Naive thymus-derived CD8-positive, alpha-beta T cell (primary cell): ENCODE measurements at places on chromosomes 16 and 17. TPM values are rescaled to one million over a fixed set of nuclear protein-coding genes. Genes with fewer than 3 reads are reported as not detected.

Gene PRKCB
- polyA plus RNA-seq: 57.2 TPM

Gene GJC1
- not detected for polyA plus RNA-seq

Gene RSKR
- 0.11 TPM for polyA plus RNA-seq

Gene FGF11
- polyA plus RNA-seq: 0.22 TPM

Gene DNASE1L2
- not detected for polyA plus RNA-seq

Gene CDR2L
- polyA plus RNA-seq: not detected

Gene MYO15A
- polyA plus RNA-seq: 0.13 TPM

Gene NHLRC4
- 1.5 TPM for polyA plus RNA-seq

Gene TAC4
- polyA plus RNA-seq: not detected

GRCh38 chr16:30490210-30490609 is 17.7 kb downstream of the ITGAL start:
- no peak for DNase-seq

DNA sequence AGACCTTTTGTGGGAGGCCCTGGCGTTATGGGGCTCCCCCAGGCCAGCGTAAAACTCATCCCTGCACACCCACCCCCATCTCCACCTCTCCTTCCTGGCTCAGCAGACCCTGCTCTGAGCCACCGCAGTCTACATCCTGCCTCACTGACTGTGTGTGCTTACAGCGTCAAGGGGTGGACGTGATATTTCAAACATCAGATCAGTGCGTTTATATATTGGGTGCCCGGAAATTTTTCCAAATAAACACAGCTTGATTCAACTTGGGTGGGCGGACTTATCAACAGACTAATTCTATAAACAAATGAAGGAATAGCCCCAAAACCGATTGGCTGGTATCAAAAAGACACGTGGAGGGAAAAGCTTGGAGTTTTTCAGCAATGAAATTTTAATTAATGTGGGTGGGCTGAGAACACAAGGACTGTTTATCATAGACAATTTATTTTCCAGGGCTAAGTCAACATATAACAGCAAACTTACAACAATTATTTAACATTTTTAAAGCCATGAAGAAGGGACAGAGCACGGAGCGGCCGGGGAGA is at the start of gene FOXL1:
Gene FOXL1, plus strand, starts transcription at position 489 of the 539 bp plus-strand sequence. CDS start 175 bp downstream, outside the sequence.
- no peak for DNase-seq

DNA sequence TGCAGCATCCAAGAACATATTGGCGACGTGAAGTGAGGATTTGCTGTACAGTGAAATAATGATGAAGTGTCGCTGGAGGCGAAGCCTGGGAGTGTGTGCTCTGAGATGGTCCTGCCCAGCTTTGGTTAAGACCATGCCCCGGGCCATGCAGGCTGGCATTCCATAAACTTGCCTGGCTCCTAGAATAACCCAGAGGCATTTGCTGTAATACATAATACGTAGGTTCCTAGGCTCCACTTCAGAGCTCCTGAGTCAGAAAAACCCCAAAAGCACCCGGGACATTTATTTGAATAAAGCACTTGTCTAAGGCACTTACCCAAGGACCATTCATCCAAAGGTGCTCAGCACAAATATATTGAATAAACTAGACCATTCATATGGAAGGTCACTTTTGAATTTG is 279.3 kb downstream of the ABCC12 start:
- no peak for DNase-seq

DNA sequence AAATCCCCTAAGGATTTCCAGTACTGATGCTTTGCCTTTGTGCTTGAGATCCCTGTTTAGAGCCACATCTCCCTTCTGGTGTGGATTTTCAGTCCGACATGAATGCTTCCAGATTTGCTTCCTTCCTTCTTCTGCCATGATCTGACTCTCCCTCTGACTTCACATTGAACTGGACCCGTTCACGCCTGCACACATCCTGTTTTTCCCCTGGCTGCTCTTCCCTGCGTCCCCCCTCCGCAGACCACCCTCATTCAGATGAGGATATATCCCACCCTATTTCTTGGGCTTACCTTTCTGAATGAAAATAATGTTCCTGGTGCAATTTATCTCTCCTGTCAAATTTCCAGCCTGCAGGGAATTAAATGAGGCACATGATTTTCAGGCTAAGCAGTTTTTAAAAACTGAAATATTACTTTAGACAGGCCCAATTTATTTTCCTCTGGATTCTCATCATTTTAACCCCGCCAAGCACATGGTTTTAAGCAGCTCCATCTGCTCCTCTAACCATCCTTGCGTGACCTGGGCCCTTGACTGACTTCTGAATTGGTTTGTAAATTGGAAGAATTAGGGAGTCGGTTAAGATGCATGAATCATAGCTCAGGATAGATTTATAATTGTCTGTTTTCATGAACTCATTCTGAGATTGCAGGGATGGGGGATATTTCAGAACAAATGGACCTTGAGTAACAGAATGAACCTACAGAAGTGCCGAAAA is 59.2 kb downstream of the BMERB1 start:
- DNase-seq: no peak

DNA sequence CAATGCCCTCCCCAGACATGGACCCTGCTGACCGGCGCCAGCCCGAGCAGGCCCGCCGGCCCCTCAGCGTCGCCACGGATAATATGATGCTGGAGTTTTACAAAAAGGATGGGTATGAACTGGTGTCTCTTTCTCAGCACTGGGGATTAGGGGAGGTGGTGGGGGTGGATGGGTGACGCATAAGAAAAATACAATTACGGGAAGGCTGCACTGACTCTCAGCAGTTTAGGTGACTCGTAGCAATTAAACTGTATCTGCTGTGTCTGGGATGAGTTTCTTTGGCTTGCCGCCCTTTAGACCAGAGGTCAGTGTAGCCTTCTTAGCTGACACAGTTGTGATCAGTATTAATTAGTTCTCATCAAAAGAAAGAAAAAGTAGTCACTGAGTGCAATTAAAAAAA is 59.0 kb downstream of the ELAC2 start:
- no peak for DNase-seq

- DNase-seq: no peak
Measured at GRCh38 chr16:75318737-75319136, 67.3 kb upstream of the BCAR1 start.

DNA sequence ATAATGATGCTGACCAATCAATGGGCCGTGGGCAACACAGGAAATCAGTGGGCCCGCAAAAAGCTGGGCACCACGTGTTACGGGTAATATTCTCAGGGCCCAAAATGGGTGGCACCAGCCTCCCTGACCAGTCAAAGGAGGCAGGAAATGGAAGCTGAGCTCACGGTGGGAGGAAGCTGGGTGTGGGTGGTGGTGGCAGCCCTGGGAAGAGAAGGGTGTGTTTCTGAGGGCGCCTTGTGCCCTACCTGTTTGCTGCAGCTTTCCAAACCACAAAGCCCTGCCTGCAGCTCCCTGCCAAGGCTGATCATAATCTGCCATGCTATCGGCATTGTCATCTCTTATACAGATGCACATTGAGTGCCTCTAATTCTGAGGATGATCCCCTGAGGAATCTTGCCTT is 457.9 kb downstream of the SLC39A11 start:
- no peak for DNase-seq

DNA sequence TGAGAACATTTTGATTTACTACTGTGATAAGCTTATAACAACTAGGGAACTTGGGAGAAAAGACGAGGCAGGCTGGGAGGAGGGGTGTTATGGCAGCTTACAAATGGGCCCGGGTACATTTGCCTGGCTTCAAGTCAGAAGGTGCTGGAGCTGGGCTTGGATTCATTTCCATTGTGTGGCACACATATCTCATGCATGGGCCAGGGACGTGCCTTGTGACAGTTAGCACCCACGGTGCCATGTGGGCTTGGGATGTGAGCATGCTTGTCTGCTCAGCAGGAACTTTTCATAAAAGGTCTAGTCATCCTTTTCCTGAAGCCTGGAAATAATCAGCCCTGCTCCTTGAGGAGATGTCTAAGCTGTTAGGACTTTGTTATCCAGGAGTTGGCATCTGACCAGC is 572.2 kb downstream of the CDH13 start:
- no peak for DNase-seq

GRCh38 chr16:86256995-86257394 is 253.3 kb upstream of the FOXF1 start:
- no peak for DNase-seq

DNA sequence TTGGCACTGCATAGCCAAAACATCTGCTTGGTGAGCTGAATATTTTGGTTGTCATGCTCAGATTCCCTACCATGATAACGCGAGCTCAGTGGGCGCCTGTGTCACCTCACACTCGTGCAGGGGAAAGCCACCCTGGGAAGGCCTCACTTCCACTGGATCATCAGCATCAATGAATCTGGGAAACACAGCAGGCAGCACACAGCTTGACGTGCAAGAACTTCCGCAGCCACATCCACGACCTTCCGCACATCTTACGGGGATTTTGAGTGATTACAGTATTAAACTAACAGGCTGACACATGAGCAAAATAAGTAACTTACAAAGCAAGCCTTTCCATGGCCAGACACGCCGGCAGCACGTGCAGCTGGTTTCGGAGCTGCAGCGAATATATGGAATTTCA is 54.7 kb upstream of the FOXF1 start:
- no peak for DNase-seq

GRCh38 chr17:63445954-63446752 is at the start of gene CYB561:
Gene CYB561, minus strand, starts transcription at chr17:63446306. Its CDS starts 8,759 bp downstream, at chr17:63437547.
- peak; percentile 58 for DNase-seq

GRCh38 chr16:11418506-11418905 is 73.2 kb downstream of the RMI2 start:
- DNase-seq: no peak
